Activated CD8-positive, alpha-beta memory T cell treated with anti-CD3 and anti-CD28 coated beads, Interleukin-2, amount 10 ng/mL, durations not matched to agents 7 days and 5 days (primary cell): ENCODE measurements at places on chromosomes 1 and 21. TPM values are rescaled to one million over a fixed set of nuclear protein-coding genes. Genes with fewer than 3 reads are reported as not detected.

S100A9 gene
- not detected for total RNA-seq

ATF6 gene
- total RNA-seq = 16.8 TPM

MATN1 gene
- not detected for total RNA-seq

CTSE gene
- not detected for total RNA-seq

DNA sequence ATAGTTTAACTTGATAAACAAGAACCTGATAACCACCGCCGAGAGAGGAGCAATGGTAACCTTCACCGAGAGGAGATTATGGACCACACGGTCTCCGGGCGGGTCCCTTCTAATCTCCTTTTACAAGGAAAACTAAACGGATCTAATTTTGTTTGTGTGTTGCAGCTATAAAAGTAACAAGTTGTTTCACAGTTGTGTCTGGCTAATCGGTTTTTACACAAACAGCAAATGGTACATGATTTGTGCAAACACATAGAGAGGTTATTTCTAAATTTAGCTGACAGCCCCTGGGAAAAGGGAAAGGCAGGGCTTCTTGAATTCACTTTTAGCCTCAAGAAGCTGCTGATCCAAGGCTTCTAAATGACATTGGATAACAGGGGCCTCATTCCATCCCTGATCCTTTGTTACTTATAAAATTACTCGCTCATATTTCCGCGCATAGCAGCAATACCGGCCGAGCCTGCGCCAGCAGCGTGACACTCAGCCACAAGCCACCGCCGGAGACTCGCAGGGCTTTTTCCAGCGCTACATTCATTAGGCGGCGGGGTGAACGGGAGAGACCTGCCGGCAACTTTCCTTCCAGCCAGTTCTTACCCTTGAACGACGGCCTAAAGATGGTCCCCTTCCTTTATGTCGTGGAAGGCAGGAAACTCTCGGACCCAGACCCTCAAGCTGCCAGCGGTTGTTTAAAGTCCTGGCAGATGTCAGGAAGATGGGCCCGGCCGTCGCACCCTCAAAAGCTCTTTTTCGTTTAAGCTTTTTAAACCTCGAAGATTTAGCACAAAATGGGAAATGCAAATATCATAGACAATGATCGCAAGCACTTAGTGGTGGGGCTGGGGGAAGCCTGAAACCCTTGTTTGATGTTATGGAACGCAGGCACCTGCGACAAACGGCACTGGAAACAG is 4.4 kb downstream of the FOXD3 start:
- peaks cover 3% of the 10 kb centered on the region for H3K36me3 ChIP-seq
- peaks cover 80% of the 10 kb centered on the region for H3K27me3 ChIP-seq
- peaks cover 30% of the 10 kb centered on the region for H3K4me1 ChIP-seq
- peak overlapping the region; percentile 68 for H3K27ac ChIP-seq
- H3K4me3 ChIP-seq = no peak overlapping the region

DNA sequence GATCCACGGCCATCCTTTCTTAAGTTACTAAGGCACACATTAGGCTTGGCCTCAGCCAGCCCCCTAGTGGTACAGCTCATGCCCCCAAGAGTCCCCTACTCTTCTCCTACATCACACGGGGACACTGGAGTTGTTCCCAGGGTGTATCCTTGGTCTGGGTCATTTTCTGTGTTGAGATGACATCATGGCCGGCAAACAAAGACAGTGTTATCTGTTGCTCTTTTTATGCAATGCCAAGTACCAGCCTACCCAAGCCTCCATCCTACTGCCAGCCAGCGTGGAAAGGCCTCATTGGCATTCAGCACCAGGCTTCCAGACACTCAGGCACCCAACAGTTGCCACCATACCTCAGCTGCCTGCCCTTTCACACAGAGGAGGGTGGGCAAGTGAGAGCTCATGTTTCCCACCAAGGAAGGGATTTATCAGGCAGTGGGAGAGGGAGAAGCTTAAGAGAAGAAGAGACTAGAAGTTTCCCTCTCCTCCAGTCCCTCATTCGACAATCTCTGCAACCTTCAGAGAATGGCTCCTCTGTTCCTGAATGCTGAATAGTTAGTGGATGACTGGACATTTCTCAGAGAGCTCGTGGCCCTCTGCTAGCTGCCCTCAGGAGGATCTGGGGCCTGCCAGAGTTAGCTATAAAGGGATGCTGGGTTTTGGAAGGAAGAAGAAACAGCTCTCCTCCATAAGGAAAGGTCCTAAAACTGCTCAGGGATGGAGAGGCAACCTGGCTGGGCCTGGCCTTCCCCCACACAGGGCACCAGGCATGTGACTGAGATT is 17.7 kb downstream of the CBR1 start:
- DNase-seq = no peak
- no peak overlapping the region for H3K4me3 ChIP-seq
- peaks cover 7% of the 10 kb centered on the region for H3K4me1 ChIP-seq
- H3K27me3 ChIP-seq = no peaks in the 10 kb centered on the region

DNA sequence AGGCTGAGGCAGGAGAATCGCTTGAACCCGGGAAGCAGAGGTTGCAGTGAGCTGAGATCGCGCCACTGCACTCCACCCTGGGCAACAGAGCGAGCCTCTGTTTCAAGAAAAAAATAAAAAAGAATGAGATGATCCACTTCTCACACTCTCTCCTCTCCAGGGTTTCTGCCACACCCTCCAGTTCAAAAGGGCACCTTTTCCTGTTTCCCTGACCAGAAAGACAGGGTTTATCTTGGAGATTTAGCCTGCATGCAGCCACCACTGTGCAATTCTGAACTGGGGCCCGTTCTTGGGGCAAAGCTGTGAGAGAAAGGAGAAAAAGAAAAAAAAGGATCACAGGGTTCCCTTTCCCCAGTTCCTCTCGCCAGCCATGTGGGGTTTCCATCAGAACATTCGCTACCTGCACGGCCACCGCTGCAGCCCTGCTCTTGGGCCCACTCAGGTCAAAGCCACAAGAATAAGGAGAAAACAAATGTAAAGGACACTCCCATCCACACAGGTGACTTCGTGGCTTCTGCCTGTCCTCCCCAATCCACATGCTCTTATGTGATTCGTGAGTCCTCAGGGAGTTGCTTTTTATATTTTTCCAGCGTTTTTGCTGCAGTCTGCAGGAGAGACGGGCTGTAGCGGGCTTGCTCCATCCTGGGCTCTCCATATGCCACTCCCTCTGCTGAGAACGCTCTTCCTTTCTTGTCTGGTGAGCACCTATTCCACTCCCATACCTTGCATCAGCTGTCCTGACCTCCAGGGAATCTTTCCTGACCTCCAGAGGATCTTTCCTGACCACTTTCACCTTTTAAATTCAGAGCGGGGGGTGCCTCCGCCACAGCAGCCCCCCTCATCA is 26.4 kb downstream of the GNG4 start:
- H3K27me3 ChIP-seq = peaks cover 38% of the 10 kb centered on the region
- H3K36me3 ChIP-seq = no peaks in the 10 kb centered on the region
- no peak overlapping the region for H3K27ac ChIP-seq
- H3K4me3 ChIP-seq = no peak overlapping the region
- peaks cover 13% of the 10 kb centered on the region for H3K4me1 ChIP-seq
- no peak for DNase-seq

- DNase-seq = no peak
- peaks cover 3% of the 10 kb centered on the region for H3K4me1 ChIP-seq
- no peak overlapping the region for H3K4me3 ChIP-seq
These were observed 2.2 kb downstream of the KISS1 start for GRCh38 chr1:204194080-204194479.

DNA sequence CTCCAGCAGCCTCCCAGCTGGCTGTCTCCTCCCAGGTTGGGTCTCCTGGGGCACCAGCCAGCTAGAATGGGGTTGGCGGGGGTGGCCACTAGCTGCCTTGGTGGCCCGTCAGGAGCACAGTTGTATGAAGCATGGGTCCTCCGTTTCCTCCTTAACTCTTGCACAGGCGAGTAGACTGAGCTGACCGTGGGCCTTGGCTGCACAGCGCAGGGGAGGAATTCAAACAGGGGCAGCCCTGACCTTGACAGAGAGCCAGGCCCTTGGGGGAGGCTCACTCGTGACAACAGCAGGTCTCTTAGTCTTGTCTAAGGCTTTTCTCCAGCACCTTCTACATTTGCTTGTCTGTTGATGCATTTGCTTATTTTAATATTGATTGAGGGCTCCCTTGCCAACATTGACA is 114.1 kb downstream of the PRDM2 start:
- H3K27me3 ChIP-seq = no peaks in the 10 kb centered on the region
- H3K4me3 ChIP-seq = no peak overlapping the region
- no peak for DNase-seq
- no peaks in the 10 kb centered on the region for H3K36me3 ChIP-seq
- H3K4me1 ChIP-seq = peaks cover 21% of the 10 kb centered on the region

DNA sequence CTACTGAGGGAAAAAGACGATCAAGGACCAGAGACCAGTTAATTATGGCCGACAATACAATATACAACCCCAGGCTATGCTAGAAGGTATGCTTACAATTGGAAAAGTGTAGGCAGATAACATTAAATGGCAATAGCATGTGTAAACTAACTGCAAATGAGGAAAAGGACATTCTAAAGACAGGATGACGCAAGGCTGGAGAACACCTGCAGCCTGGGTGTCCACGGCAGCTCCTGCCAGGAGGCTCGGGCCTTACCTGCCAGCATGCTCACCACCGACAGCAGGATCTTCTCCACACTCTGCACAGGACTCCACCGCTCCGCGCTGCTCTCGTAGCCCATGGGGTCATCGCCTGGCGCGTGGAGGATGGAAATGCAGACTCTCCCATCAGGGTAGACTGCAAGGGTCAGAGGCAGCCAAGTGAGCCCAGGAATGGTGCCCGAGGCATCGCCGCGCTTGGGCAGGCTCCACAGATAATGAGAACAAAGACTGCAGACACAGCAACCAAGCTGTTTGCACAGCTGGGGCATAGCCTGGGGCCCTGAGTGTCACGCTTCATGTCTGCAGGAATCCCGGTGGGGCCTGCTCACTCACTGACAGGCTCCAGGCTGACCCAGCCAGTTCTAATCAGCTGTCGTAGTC is 28.2 kb downstream of the UBE2G2 start:
- H3K4me3 ChIP-seq = no peak overlapping the region
- H3K4me1 ChIP-seq = no peaks in the 10 kb centered on the region
- H3K36me3 ChIP-seq = peaks cover 17% of the 10 kb centered on the region

DNA sequence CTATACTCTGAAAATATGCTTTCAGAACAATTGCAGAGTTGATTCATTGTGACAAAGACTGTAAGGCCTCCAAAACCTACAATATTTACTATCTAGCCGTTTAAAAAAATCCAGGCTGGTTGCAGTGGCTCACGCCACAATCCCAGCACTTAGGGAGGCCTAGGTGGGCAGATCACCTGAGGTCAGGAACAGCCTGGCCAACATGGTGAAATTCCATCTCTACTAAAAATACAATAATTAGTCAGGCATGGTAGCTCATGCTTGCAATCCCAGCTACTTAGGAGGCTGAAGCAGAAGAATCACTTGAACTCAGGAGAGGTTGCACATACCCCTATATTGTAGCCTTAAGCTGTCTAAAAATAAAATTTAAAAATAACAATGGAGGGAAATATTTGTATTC is 5.3 kb upstream of the TFF2 start:
- H3K4me3 ChIP-seq = no peak overlapping the region
- H3K27ac ChIP-seq = no peak overlapping the region
- H3K36me3 ChIP-seq = peaks cover 1% of the 10 kb centered on the region

- H3K27me3 ChIP-seq = peaks cover 3% of the 10 kb centered on the region
- H3K36me3 ChIP-seq = no peaks in the 10 kb centered on the region
- H3K27ac ChIP-seq = no peak overlapping the region
- no peak overlapping the region for H3K4me3 ChIP-seq
These were observed 45.3 kb upstream of the PLPPR4 start for GRCh38 chr1:99218999-99219398.

DNA sequence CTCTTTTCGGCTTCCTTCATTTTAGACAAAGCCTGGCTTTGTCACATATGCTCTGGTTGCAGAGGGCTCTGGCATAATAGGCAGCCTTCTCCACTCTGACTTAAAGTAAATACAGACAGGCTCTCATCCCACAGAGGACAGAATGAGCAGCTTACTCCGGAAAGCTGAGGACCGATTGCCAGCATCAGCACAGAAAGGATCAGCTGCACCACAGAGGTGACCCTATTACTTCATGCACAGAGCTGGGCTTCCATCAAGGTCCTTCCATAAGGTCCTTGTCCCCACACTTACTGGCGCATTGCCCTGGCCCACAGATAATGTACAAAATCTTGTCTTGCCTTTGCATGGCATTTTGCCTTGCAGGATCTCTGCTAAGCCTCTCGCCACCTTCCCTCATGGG is 67.6 kb downstream of the SEC16B start:
- no peaks in the 10 kb centered on the region for H3K27me3 ChIP-seq
- H3K36me3 ChIP-seq = no peaks in the 10 kb centered on the region
- no peak for DNase-seq
- no peaks in the 10 kb centered on the region for H3K4me1 ChIP-seq
- H3K27ac ChIP-seq = no peak overlapping the region
- H3K4me3 ChIP-seq = no peak overlapping the region

GRCh38 chr1:152220166-152221163 is 3.5 kb downstream of the HRNR start:
- H3K4me1 ChIP-seq = no peaks in the 10 kb centered on the region
- no peak for DNase-seq
- no peak overlapping the region for H3K4me3 ChIP-seq
- no peak overlapping the region for H3K27ac ChIP-seq

DNA sequence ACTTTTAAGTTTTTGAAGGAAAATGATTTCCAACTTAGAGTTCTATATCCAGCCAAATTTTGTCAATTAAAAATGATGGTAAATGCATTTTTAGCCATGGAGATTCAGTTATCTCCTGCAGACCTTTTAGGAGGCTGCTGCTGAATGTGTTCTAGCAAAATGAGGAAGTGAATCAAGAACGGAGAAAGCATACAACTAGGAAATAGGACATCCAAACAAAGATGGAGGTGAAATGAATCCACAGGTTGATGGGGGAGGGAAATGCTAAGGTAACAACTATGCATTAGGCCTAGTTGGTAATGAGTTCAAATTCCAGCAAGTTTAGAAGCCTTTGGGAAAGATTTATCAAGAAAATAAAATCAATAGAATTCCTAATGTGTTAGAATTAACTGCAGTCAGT is 80.5 kb downstream of the FNBP1L start:
- no peaks in the 10 kb centered on the region for H3K4me1 ChIP-seq
- peaks cover 30% of the 10 kb centered on the region for H3K27me3 ChIP-seq
- H3K27ac ChIP-seq = no peak overlapping the region
- H3K36me3 ChIP-seq = no peaks in the 10 kb centered on the region
